ENCODE measurements at places on chromosomes 12 and 14. TPM values are rescaled to one million over a fixed set of nuclear protein-coding genes. Genes with fewer than 3 reads are reported as not detected.

SCARB1 gene
- 7.1 TPM for total RNA-seq

SOAT2 gene
- not detected for total RNA-seq

CLEC14A gene
- total RNA-seq = 12.7 TPM

DNA sequence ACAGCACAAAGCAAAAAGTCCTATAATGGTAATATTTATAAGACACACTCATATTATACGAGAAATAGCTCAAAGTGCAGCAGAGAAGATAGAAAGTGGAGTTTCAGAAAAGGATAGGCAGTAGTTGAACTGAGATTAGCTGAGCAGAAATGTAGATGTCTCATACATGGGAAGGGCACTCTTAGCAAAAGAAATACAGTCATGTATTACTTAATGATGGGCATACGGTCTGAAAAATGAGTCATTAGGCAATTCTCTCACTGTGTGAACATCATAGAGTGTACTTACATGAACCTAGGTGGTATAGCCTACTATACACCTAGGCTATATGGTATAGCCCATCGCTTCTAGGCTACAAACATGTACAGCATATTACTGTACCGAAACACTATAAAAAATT, 671.3 kb downstream of the RPS29 start:
- no peak overlapping the region for H3K27ac ChIP-seq
- no peaks in the 10 kb centered on the region for H3K36me3 ChIP-seq
- no peaks in the 10 kb centered on the region for H3K4me1 ChIP-seq
- H3K4me3 ChIP-seq = no peak overlapping the region
- DNase-seq = no peak
- H3K27me3 ChIP-seq = no peaks in the 10 kb centered on the region

GRCh38 chr12:4881266-4882064, 28.2 kb upstream of the KCNA1 start:
- H3K4me3 ChIP-seq = no peak overlapping the region
- no peak overlapping the region for H3K27ac ChIP-seq
- DNase-seq = no peak
- no peaks in the 10 kb centered on the region for H3K4me1 ChIP-seq
- no peaks in the 10 kb centered on the region for H3K27me3 ChIP-seq

- no peak overlapping the region for H3K27ac ChIP-seq
- H3K4me3 ChIP-seq = no peak overlapping the region
- H3K4me1 ChIP-seq = no peaks in the 10 kb centered on the region
- no peaks in the 10 kb centered on the region for H3K36me3 ChIP-seq
- DNase-seq = no peak
Observed at GRCh38 chr12:3988519-3989217, 115.5 kb upstream of the PARP11 start.

DNA sequence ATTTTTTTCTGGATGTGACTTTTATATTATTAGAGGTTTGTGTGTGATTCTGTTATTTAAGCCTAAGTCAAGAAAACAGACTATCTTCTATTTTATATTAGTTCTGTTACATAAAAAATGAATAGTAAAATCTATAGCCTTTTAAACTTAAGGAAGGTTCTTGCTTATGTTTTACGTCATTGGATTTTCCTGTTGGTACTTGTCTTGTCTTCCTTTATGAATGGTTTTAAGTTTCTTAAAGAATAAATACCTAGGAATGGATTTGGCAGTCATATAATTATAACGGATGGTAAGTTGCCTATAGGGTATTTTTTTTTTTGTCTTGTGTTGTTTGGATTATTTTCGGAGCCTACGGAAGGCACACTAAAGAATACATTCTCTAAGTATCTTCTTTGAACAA, 161.8 kb upstream of the PTPRQ start:
- no peak for DNase-seq
- H3K36me3 ChIP-seq = no peaks in the 10 kb centered on the region
- H3K27me3 ChIP-seq = no peaks in the 10 kb centered on the region

All from esophagus squamous epithelium (tissue), 5 donors.